ENCODE measurements at places on chromosomes 3 and 15.
A peak's percentile ranks its signal among the peaks of the same experiment; 100 is the strongest.

- no peak for DNase-seq
These were observed 64.5 kb upstream of the KLF13 start for GRCh38 chr15:31262143-31262530.

DNA sequence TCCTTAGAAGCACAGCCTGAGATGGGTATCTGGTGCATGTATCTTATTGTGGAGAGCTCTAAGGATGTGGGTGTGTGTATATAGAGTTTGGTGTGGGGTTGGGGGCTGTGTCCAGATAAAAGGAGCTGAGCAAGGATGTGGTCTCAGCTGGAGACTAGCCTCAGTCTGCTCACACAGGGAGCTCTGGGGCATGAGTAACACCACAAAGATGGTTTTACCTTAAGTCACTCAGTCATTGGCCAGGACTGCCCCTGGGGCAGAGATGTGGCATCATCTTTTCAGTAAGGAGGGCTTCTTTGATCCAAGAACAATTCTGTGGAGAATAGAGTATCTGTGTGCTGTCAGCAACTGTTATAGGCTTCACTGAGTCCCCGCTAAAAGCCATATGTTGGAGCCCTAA, 163.4 kb upstream of the NUDT16 start:
- DNase-seq, result peak; percentile 76

GRCh38 chr3:134344560-134344959, 29.7 kb downstream of the AMOTL2 start:
- DNase-seq, result no peak

DNA sequence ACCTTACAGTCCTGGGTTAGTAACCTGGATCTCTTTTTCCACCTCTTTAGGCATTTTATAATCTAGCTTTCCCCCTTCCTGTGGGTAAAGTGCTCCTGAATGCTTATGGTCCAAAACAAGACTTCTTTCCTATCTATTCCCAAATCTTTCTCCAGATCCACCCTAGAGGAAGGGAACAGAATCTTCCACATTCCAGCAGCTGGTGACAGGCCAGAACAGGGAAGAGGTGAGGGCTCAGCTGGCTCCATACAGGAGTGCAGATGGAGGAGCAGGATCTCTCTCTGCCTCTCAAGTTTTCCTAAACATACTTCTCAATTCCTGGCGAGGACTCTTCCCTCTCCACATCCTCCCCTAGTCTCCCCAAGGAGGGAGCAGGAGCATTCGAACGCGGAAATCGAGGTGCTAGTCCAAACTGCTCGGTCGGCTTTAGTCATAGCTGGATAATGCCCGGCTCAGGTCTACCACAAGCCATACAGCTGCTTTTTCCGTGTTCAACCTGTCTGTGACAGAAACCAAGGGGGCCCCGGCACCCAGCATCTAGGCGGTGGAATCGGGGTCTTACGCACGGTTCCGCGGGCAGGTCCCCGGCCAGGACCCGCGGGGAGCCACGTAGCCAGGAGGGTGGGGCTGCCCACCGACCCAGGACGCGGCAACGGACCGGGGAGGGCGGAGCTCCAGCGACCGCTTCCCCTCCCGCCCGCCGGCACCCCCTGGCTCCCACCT, 4.0 kb downstream of the RASSF1 start:
- no peak for DNase-seq

DNA sequence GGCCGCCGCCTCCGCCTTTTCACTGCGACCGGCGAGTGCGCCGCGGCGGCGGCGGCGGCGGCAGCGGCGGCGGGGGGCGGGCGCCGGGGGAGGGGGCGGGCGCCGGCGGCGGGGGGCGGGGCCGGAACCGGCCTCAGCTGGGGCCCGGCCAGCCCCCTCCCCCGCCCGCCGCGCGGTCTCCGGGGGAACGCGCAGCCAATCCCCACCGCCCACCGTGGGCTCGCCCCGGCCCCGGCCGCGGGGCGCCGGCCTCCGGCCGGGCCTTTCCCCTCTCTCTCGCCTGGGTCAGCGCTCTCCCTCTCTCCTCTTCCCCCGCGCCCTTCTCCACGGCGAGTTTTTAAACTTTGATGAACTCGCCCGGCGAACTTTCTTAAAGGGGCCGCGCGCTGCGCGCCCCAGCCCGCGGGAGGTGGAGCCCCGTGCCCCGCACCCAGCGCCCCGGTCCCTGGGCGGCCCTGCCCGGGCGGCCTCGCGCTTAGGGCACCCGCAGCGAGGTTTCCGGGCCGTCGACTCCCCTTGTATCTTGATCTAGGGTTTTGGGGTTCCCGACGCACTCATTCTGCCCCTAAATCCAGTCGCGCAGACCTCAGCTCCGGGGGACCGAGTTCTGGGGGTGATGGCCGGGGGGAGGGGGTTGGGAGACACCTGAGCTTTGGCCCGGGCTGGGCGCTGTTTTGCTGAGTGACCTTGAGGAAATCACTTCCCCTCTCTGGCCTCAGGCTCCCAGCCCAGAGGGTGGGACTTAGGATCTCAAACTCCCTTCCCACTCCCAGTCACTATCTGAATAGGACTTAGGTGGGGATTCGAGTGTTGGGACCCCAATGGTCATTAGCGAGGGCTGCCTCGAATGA, at the start of gene RBPMS2:
Gene RBPMS2 (minus strand): TSS at position 39 of the 851 bp plus-strand sequence. CDS start 270 bp downstream, outside the sequence.
- DNase-seq, result peak; percentile 21

DNA sequence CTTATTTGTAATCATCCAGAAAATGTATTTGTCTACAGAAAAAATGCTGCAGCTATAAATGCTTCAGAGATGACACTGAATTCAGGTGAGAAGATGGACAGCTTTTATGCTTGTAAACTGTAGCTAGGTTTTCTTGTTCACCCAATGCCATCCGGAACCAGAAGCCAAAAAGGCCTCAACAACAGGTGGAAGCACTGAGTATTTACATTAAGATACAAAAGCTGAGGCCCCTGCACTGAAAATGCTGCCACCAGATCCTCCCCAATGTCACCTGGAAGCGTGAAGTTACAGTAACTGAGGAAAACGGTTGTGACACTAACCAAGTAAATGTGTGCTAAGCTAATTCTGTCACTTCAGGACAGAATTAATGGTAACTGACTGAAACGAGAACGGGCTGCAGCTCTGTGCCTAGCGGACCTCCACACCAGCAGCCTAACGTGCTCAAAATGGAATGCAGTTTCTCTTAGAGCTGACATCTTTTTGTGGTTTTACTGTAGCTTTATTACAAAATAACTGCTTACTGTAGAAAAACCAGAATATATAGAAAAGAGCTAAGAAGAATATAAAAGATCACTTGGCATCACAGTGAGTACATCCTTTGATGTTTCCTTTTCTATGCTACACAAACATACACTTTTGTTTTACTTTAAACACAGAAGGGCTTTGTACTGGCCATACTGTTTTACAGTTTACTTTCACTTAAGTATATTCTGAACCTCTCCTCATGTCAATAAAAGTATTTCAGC, 7.6 kb downstream of the CHSY1 start:
- DNase-seq, result no peak

DNA sequence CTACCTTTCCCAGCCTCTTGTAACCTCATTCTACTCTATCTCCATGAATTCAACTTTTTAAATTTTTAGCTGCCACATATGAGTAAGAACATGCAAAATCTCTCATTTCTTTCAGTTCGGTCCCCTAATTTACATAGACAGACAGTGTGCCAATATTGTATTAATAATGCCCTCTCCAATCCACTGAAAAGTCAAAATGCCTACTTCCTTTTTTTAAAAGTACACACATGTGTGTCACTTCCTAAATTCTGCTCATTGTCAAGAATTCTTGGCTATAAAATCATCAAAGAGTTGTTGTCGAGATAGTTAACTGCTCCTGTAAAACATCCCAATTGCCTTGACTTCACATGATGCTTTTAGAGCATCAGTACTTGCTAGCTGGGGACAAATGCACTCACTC, 84.2 kb upstream of the IL12A start:
- no peak for DNase-seq

GRCh38 chr3:52242039-52242438, 3.1 kb upstream of the TWF2 start:
- no peak for DNase-seq

DNA sequence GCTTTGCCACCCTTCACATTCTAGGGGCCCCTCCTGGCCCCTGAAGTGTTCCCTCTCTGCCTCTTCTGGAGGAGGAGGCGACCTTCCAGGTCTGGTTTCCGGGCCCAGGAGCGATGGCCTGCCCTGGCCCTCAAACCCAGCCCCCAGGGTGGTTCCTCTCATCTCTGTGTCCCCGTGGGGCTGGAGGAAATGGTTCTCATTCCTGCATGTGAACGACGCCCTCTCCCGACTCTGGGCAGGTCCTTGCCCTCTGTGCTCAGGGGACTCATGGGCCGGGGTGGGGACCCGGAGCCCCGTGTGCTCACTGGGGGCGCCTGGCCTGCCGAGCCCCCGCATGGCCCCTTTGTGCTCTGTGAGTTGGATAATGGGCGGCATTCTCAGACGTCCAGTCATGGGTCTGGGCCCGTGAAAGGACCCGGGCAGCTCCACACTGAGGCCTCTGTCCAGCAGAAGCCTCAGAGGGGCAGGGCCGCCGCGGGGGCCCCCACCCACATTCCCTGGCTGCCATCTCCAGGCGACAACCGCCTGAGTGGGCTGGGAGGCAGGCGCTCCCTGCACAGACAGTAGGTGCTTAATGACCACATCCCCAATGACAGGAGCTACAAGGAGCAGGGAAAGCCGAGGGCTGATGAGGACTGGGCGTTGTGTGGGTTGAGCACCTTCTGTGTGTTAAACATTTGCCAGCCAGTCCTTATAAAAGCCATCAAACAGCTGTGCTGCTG, 5.5 kb upstream of the PLXND1 start:
- DNase-seq, result no peak

GRCh38 chr15:52651868-52652267, 27.3 kb downstream of the ATOSA start:
- peak; percentile 91 for DNase-seq

DNA sequence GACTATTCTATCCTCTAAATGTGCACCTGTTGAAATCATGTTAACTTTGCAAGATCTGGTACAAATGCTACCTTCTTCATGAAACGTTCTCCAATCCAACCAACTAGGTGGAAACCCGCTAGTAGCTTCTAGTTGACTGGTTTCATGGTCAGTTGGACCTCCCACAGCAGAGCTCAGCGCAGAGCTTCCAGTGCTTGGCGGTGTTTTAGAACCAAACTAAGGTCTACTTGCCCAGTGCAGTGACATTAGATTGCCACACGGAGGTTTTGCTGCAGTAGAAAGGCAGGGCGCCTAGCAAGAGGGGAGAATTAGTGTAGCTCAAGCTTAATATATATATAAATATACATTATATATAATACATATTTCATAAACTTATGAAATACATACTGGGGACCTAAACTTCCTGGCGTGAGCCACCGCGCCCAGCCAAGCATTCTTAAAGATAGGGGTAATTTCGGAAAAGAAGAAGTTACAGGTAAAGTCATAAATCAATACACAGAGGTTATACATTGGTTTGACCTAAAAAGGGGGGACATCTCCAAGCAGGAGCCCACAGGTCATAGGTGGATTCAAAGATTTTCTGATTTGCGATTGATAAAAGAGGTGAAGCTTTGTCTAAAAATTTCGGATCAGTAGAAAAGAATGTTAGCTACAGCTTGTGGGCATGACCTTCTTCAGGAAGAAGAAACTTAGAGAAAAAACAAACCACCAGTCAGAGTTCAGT, 2.1 kb upstream of the OXSR1 start:
- no peak for DNase-seq

DNA sequence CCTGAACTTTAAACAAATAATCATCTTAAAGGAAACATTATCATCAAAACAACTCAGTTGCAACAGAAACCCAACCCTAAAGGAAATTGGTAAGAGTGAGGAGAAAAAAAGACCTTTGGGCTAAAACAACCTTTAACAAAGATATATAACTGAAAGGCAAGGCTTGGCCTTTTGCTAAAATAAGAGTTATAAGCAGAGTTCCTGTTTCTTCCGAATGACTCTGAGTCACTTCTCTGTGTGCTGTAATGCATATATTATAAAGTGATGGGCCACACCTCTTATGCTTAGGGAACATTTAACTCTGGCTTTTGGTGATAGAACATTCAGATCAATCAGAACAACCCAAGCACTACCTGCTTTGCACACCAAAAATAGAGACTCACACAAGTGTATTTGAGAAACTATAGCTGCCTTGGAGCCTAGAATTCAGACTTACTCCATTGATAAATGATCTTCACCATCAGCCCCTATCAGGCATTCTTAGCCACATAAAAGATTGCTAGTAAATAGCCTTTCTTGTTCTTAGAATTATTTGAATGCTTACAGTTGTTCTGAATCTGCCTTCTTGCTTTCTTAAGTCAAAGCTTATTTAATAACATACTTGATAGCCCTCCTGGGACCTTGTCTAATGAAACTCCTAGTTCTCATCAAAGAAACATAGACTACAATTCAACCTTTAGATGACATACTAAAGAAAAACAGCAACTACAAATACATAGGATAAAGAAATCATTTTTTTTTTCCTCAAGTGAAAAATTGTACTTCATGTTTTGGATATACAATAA, 294.2 kb upstream of the SEMA6D start:
- no peak for DNase-seq

DNA sequence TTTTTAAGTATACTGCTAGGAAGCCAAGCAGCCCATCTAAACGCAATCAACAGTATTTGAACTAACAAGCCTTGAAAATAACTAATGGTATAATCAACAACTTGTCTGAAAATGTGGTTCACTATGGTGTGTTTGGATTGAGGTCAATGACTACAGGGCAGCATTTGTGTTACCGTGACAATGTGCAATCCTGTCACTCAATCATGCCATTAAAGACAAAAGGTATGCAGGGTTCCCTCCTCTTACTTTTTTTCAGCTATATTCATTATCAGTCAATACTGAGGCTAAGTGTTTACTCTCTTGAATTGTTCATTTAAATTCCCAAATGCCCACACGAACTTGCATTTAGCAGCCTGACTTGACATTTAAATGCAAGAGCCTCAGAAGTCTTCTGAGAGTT, 1099.3 kb upstream of the EPHA6 start:
- DNase-seq, result no peak

DNA sequence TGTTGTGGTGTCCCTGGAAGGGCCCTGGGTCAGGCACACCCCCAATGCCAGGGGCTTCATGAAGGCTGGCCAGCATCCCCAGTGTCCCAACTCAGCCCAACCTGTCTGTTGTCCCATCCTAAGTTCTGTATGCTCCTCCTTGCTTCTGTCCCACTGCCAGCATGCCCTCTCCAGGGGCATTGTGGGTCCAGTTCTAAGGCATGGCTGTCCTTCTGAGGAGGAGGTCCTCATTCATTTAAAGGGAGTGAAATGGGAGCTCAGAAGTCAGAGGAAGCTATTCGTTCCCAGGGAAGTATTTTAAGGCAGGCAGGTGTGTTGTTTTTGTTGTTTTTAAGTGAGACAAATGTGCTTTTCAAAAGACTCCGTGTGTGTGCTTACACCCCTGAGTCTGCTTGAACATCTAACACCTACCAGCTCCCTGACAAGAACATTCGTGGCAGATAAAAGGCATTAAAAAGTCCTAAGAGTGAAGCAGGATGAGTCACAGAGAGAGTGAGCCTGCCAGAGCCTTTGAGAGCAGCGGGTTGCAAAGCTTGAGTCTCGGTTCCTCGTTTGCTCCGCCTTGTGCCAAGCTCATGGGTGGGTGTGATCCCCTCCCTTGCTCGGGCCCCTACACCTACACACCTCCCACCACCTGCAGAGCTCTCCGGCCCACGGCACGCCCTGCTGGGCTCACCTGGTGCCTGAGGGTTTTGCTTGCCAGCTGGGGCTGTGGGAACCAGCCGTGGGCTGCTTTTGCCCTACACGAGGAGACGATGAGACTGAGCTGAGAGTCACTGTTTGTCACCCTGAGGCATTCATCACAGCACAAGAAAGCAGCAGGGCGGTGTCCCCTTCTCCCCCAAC, 183.4 kb upstream of the TOPAZ1 start:
- no peak for DNase-seq

Data from NCI-H226 (cell line).